ENCODE measurements at places on chromosomes 7 and 10. TPM values are rescaled to one million over a fixed set of nuclear protein-coding genes. Genes with fewer than 3 reads are reported as not detected.

Gene FAM24B
- total RNA-seq = 14.2 TPM

Gene POLR2J
- 46.8 TPM for total RNA-seq

Gene NODAL
- total RNA-seq = not detected

Gene PAX4
- total RNA-seq = not detected

Gene WDR86
- total RNA-seq = not detected

Gene CRPPA
- 1.1 TPM for total RNA-seq

Gene DLX5
- total RNA-seq = not detected

Gene NEBL
- 0.59 TPM for total RNA-seq

Measured in activated CD4-positive, alpha-beta T cell treated with anti-CD3 and anti-CD28 coated beads, Interleukin-2, amount 10 ng/mL, durations not matched to agents 24 days and 14 days (primary cell).